ENCODE measurements at places on chromosomes 4 and X. TPM values are rescaled to one million over a fixed set of nuclear protein-coding genes. Genes with fewer than 3 reads are reported as not detected.

DNA sequence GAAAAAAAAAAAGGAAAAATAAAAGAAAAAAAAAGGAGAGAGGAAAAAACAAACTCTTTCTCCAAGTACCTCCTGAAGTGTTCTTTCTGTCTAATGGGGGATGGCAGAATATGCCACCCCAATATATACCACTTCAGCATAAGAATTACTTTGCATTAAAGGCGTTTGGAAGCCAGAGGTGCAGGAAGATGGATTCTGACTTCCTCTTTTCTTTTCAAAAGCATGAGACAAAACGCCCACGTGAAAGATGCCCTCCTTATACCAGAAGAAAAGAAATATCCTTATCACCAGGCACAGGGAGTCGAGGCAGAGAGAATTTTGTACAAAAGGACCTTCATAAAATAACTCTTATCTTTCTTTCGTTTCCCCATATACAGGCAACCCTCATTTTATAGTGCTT lies 40.9 kb downstream of the COX18 start:
- H3K4me3 ChIP-seq: no peak overlapping the region
- H3K27me3 ChIP-seq: no peaks in the 10 kb centered on the region
- no peak overlapping the region for H3K27ac ChIP-seq
- H3K36me3 ChIP-seq: no peaks in the 10 kb centered on the region
- DNase-seq: no peak

DNA sequence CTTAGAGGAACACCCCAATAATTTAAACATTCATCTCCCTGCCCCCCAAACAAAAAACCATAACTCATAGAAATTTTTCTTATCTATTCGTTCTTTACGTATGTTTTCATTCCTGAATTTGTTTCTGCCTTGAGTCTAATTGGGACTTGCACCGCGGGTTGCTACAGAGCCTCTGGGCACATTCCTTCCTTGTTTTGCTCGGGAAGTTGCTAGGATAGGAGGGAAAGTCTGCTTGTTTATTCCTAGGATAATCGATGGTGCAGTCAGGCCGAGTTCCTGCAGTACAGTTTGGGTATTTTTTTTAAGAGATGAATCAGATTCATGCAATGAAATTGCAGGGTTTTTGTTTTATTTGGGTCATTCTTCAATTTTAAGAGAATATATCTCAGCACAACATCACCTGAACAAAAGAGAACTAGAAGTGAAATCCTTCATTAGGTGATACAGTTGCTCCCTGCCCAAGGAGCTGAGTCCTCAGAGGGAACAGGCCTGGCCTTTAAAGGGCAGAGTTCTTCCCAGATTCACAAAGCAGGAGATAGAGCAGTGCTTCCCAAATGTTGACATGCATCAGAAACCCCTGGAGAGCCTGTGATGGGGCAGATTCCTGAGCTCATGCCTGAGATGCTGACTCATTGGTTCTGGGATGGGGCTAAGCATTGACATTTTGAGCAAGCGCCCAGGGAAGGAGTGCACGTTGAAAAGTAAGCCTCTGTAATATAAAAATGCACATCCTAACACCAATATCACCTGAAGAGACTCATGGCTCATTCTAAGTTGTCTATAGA lies 114.9 kb upstream of the FAM9B start:
- no peaks in the 10 kb centered on the region for H3K36me3 ChIP-seq
- H3K27me3 ChIP-seq: no peaks in the 10 kb centered on the region
- peak overlapping the region; percentile 70 for H3K27ac ChIP-seq
- H3K4me3 ChIP-seq: no peak overlapping the region
- no peak for DNase-seq
- peaks cover 35% of the 10 kb centered on the region for H3K4me1 ChIP-seq

GRCh38 chr4:76690011-76690905 lies 207.7 kb downstream of the SOWAHB start:
- no peak for DNase-seq
- peak overlapping the region; percentile 86 for H3K27ac ChIP-seq
- H3K4me1 ChIP-seq: peaks cover 70% of the 10 kb centered on the region
- H3K36me3 ChIP-seq: no peaks in the 10 kb centered on the region

- H3K27me3 ChIP-seq: no peaks in the 10 kb centered on the region
- no peak overlapping the region for H3K27ac ChIP-seq
- H3K36me3 ChIP-seq: no peaks in the 10 kb centered on the region
- no peaks in the 10 kb centered on the region for H3K4me1 ChIP-seq
Observed at GRCh38 chrX:77930581-77930980, 20.1 kb downstream of the ATP7A start.

DNA sequence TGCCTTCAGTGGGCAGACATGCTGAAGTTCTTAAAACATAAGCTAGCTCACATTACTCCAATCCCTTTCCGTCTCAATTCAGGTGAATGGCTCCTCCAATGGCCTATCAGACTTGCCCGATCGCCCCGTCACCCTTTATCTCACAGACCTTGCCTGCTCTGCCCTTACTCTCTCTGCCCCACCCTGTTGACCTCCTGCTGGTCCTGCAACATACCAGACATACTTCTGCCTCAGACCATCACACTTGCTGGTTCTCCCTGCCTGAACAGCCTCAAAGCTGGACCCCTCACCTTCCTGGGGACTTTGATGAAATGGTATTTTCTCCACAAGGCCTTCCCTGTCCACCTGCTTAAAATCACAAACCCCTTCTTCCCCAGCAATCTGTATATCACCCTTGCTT lies 340.1 kb upstream of the NR3C2 start:
- H3K27me3 ChIP-seq: no peaks in the 10 kb centered on the region
- H3K36me3 ChIP-seq: no peaks in the 10 kb centered on the region
- no peak overlapping the region for H3K27ac ChIP-seq
- no peaks in the 10 kb centered on the region for H3K4me1 ChIP-seq

DNA sequence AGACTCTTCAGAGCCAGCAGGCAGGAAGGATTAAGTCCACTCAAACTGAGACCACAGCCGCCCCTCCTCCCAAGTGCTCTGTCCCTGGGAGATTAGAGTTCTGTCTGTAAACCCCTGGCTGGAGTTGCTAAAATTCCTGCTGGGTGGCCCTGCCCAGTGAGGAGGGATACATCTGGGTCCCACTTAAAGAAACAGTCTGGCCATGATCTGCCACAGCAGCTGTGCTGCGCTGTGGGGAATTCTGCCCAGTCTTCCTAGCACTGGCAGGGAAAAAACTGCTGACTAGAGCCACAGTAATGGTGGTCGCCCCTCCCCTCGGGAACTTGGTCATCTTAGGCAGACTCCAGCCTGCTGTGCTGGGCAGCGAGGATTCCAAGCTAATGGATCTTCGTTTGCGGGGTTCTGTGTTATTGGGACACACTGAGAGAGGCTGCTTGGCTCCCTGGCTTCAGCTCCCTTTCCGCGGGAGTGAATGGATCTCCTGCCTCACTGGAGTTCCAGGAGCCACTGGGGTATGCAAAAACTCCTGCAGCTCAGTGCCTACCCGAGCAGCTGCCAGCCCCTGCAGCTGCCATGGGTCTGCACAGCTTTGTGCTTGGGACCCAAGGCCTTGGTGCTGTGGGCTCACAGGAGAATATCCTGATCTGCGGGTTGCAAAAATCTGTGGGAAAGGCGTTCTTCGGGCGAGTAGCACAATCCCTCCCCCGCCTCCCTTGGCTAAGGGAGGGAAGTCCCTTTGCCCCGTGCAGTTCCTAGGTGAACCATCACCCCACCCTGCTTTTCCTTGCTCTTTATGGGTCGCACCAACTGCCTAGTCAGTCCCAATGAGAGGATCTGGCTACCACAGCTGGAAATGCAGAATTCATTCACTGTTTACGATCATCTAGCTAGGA lies 15.7 kb downstream of the ZXDB start:
- H3K36me3 ChIP-seq: no peaks in the 10 kb centered on the region
- H3K4me1 ChIP-seq: no peaks in the 10 kb centered on the region
- DNase-seq: no peak
- no peaks in the 10 kb centered on the region for H3K27me3 ChIP-seq
- H3K4me3 ChIP-seq: no peak overlapping the region
- no peak overlapping the region for H3K27ac ChIP-seq

GRCh38 chr4:106370214-106370613 lies 1.6 kb upstream of the GIMD1 start:
- H3K4me1 ChIP-seq: peaks cover 8% of the 10 kb centered on the region
- H3K4me3 ChIP-seq: no peak overlapping the region
- H3K27me3 ChIP-seq: no peaks in the 10 kb centered on the region
- no peaks in the 10 kb centered on the region for H3K36me3 ChIP-seq

DNA sequence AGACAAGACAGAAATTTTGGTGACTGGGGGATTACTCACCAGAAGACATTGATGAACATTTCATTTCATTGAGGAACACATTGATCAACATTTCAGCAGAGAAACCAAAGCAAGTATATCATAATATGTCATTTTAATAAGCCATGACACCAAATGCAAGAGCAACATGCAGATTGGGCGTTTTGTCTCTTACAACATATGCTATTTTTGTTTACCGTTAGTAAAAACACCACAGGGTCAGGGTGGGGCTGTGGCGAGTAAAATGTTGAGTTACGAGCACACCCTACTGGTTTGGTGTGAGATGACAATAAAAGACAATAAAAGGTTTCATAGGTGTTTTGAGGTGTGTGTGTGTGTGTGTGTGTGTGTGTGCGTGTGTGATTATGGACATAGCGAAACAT lies 294.5 kb downstream of the PDGFC start:
- H3K36me3 ChIP-seq: no peaks in the 10 kb centered on the region
- no peak overlapping the region for H3K4me3 ChIP-seq
- H3K27ac ChIP-seq: no peak overlapping the region
- no peaks in the 10 kb centered on the region for H3K4me1 ChIP-seq
- no peaks in the 10 kb centered on the region for H3K27me3 ChIP-seq

DNA sequence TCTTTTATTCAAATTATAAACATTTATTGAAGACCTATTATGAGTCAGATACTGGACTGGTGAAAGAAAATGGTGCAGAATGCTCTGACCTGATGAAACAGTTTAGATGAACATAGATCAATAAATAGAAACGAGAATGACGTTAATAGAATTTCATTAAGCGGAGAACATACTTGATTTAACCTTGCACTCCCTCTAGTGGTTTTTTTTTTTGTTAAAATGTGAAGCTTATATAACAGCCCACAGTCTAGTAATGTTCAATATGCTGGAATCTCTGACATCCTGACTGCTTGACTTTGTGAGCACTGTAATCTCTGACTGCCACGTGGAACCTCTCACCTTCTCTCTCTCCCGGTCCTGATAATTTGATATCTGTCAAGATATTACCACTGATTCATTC lies 32.3 kb downstream of the HDAC8 start:
- peaks cover 8% of the 10 kb centered on the region for H3K4me1 ChIP-seq
- H3K27ac ChIP-seq: no peak overlapping the region
- DNase-seq: no peak

- no peaks in the 10 kb centered on the region for H3K27me3 ChIP-seq
- no peaks in the 10 kb centered on the region for H3K4me1 ChIP-seq
- no peak for DNase-seq
- no peak overlapping the region for H3K27ac ChIP-seq
- H3K4me3 ChIP-seq: no peak overlapping the region
Observed at GRCh38 chr4:57854748-57855147, 744.6 kb upstream of the IGFBP7 start.

- no peak overlapping the region for H3K27ac ChIP-seq
- H3K4me1 ChIP-seq: no peaks in the 10 kb centered on the region
- DNase-seq: no peak
- H3K36me3 ChIP-seq: no peaks in the 10 kb centered on the region
- H3K27me3 ChIP-seq: no peaks in the 10 kb centered on the region
- H3K4me3 ChIP-seq: no peak overlapping the region
Observed at GRCh38 chr4:11634283-11634682, 205.6 kb upstream of the HS3ST1 start.

DNA sequence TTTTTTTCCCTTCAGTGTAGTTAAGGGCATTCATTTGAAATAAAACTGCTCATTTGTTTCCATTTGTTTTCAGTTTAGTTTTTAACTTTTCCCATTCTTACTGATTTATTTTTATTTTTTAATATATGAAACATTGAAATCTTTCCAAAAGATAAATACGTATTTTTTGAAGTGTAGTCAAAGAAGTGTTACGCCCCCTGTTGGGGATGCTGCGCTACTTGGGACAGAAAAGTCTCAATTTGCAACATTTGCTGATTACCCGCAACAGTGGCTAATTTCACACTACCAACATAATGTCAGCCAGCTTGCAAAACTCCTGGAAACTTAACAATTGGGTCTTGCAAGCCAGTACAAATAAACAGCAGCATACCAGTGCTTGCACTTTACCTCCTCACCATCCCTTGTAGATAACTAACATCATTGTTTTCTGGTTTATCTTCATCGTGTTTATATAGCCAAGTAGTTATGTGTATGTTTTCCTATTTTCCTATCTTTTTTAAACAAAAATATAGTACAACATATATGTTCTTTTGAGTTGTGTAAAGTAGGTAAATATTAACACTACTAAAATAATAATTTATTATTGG lies 158.6 kb downstream of the STPG2 start:
- H3K27ac ChIP-seq: no peak overlapping the region
- no peaks in the 10 kb centered on the region for H3K36me3 ChIP-seq
- no peak for DNase-seq
- H3K27me3 ChIP-seq: no peaks in the 10 kb centered on the region
- no peak overlapping the region for H3K4me3 ChIP-seq

DNA sequence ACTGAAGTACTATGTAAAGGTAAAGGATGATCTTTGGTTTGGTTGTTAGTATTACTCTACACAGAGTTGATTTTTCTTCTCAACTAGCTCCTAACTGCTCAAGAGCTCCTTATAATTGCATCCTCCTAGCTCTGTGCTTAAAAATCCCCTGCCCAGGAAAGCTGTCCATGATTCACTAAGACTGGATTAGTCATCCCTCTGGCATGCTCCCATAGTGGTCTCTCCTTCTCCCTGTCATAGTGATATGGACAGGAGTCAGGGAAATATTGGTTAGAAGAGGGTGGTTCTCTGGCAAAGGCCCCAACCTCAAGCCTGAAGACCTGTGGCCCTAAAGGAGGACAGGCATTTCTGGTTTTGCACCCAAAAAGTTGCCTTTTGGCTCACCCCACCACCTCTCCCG lies 242.3 kb upstream of the KCNIP4 start:
- H3K4me3 ChIP-seq: no peak overlapping the region
- no peak for DNase-seq
- no peaks in the 10 kb centered on the region for H3K27me3 ChIP-seq
- no peaks in the 10 kb centered on the region for H3K4me1 ChIP-seq
- no peak overlapping the region for H3K27ac ChIP-seq

GRCh38 chr4:92615049-92615448 lies 311.3 kb downstream of the GRID2 start:
- H3K36me3 ChIP-seq: no peaks in the 10 kb centered on the region
- no peaks in the 10 kb centered on the region for H3K4me1 ChIP-seq
- H3K4me3 ChIP-seq: no peak overlapping the region
- H3K27ac ChIP-seq: no peak overlapping the region

DNA sequence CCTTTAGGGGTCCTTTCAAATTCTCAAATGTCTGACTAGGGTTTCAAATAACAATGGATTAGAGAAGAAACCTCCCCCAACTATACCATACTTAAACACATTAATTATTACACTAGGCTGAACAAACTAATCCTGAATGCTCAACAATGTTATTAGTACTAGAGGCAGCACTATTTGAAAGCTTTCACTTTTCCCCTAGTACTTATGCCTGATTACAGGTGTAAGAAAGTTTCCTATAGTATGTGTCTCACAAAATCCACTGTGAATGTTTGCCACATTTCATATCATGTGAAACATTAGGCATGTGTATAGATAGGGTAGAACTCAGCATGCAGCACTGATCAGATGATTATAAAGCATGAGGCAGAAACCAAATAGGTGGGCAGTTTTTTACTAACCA lies 336.2 kb downstream of the ZNF674 start:
- DNase-seq: no peak
- no peaks in the 10 kb centered on the region for H3K27me3 ChIP-seq
- no peaks in the 10 kb centered on the region for H3K36me3 ChIP-seq
- H3K27ac ChIP-seq: no peak overlapping the region
- H3K4me1 ChIP-seq: no peaks in the 10 kb centered on the region

The ASB11 gene
- total RNA-seq: not detected

The ZNF732 gene
- total RNA-seq: not detected

The SYNPO2 gene
- total RNA-seq: 2,313 TPM

The ADH7 gene
- total RNA-seq: not detected

Data from esophagus muscularis mucosa (tissue), 4 donors.